GM23338 (cell line): ENCODE measurements at places on chromosomes 16 and 17. TPM values are rescaled to one million over a fixed set of nuclear protein-coding genes. Genes with fewer than 3 reads are reported as not detected.

DNA sequence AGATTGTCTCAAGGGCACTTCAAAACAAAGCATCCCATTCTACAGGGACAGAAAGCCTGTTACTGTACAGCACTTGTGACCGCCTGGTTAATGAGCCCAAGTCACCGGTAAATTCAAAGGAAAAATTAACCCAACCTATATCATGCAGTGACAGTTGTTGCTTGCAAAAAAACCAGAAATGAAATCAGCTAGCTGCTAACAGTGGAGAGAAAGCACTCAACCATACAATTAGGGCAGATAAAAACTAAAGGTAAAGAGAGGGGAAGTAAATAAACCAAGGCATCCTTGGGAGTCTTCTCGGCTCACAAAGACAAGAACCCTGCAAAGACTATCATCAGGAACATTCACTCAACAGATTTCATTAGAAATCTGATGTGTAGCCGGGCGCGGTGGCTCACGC, 5.9 kb downstream of the RETREG3 start:
- no peak for DNase-seq
- H3K27ac ChIP-seq, result no peak overlapping the region
- peaks cover 9% of the 10 kb centered on the region for H3K4me1 ChIP-seq
- H3K27me3 ChIP-seq, result no peaks in the 10 kb centered on the region
- no peak overlapping the region for H3K4me3 ChIP-seq
- no peaks in the 10 kb centered on the region for H3K36me3 ChIP-seq

DNA sequence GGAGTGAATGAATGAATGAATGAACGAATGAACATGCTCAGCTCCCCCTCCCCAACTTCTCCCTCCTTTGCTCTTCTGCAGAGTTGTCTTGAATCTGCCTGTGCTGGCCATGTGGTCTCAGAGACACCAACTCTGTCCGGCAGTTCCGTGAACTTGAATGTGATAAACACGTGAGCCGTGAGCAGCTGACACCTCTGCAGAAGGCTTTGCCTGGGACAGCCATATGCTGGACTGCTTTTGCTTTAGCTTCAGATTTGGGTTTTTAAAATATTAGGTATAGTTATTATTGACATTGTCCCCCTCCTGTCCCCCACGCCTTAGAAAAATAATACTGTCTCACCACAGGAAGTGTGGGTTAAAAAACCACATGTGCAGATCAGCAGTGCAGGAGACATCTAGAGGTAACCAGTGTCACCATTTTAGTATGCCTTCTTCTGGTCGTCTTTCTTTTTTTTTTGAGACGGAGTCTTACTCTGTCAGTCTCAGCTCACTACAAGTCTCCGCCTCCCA, 83.8 kb downstream of the ABCC1 start:
- no peak overlapping the region for H3K27ac ChIP-seq
- H3K27me3 ChIP-seq, result no peaks in the 10 kb centered on the region
- peaks cover 10% of the 10 kb centered on the region for H3K36me3 ChIP-seq

- H3K4me3 ChIP-seq, result no peak overlapping the region
- H3K4me1 ChIP-seq, result no peaks in the 10 kb centered on the region; the same call in 1 of the 2 replicates
- no peaks in the 10 kb centered on the region for H3K27me3 ChIP-seq
These were observed 54.6 kb upstream of the DOC2B start for GRCh38 chr17:235831-236640.

DNA sequence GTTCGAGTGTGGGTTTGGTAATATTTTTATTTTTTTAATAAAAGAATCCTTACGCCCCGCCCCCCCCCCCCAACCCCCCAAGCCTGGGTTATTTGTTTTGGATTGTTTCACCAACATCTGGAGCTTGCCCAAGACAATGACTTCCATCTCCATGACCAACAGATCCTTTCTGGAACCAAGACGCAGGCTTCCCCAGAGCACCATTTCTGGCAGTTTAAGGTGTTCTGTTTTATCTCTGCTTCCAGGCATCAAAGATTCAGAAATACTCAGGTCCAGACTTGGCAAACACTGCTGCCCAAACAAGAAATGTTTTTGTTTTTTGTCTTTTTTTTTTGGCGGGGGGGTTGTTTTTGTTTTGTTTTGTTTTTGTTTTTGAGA, 56.1 kb downstream of the PLXDC1 start:
- no peak overlapping the region for H3K27ac ChIP-seq
- no peaks in the 10 kb centered on the region for H3K27me3 ChIP-seq
- no peak for DNase-seq
- H3K4me1 ChIP-seq, result no peaks in the 10 kb centered on the region

The LGALS9B gene
- not detected in 2 replicates for total RNA-seq

DNA sequence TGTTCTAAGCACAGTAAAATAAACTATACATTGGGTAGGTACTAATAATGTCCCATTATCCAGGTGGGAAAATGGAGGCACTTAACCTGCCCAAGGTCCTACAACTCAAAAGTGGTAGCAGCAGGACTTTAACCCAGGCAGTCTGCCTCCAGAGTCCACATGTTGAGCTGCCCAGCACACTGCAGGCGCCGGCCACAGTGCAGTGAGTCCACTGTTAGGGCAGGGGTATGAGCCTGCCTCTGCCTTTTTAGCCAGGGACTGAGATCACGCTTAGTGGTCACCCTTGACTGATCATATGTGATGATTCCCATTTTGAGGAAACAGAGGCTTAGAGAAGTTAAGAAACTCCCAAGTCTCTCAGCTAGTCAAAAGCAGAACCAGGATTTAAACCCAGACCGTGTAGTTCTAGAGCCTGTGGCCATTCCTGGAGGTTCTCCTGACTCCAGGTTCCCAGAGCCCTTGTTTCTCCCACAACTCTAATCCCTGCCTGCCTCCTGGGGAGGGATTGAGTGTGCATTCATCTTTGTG, 8.4 kb downstream of the CES1 start:
- no peaks in the 10 kb centered on the region for H3K4me1 ChIP-seq
- no peak for DNase-seq
- no peak overlapping the region for H3K27ac ChIP-seq
- no peak overlapping the region for H3K4me3 ChIP-seq

- DNase-seq, result no peak
- no peak overlapping the region for H3K27ac ChIP-seq
- no peak overlapping the region for H3K4me3 ChIP-seq
- H3K36me3 ChIP-seq, result no peaks in the 10 kb centered on the region
- no peaks in the 10 kb centered on the region for H3K4me1 ChIP-seq
- peaks cover 43% of the 10 kb centered on the region for H3K27me3 ChIP-seq
These were observed 88.2 kb downstream of the NOG start for GRCh38 chr17:56681561-56682266.

The KCNJ2 gene
- total RNA-seq, result 1.6 and 4.4 TPM in 2 replicates

The HSD11B2 gene
- 23.0 and 25.1 TPM in 2 replicates for total RNA-seq

DNA sequence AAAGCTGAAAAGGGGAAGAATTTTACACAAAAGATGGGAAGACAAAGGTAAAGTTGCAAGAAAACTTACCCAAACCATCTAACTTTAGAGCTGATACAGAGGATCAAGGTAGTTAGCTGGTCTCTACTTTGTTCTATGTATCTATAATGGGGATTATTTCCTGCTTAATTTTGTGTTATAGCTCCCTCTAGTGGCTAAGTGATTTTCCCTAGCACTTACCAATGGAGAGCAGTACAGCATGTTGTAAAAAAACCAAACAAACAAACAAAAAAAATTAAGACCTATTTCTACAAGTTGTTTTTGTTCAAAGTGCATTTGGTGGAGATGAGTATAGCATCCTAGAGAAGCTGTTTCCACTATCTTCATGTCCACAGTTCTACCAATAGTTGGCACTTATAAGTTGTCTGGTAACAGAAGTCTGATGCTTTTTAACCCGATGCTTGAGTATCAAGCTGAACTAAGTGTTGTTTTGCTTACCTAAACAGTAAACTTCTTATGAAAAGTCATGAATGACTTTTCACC, 7.5 kb downstream of the SRSF1 start:
- no peak overlapping the region for H3K4me3 ChIP-seq
- DNase-seq, result peak; percentile 89
- H3K27me3 ChIP-seq, result no peaks in the 10 kb centered on the region
- peaks cover 23% of the 10 kb centered on the region; the same call in 1 of the 2 replicates for H3K36me3 ChIP-seq

The ZNF785 gene
- 7.1 and 7.5 TPM in 2 replicates for total RNA-seq

The NXPH3 gene
- 2.7 and 4.7 TPM in 2 replicates for total RNA-seq

The UTP4 gene
- 66.6 and 76.7 TPM in 2 replicates for total RNA-seq

The SNAI3 gene
- total RNA-seq, result 19.2 and 19.4 TPM in 2 replicates

The MYH8 gene
- not detected in 2 replicates for total RNA-seq

- H3K4me1 ChIP-seq, result no peaks in the 10 kb centered on the region
- no peak overlapping the region for H3K27ac ChIP-seq
- no peaks in the 10 kb centered on the region for H3K36me3 ChIP-seq
- H3K4me3 ChIP-seq, result no peak overlapping the region
- H3K27me3 ChIP-seq, result no peaks in the 10 kb centered on the region
These were observed 267.9 kb downstream of the CPPED1 start for GRCh38 chr16:12535535-12536411.

The PMP22 gene
- total RNA-seq, result 1.6 and 2.2 TPM in 2 replicates
